ENCODE measurements at places on chromosomes 12 and 14. TPM values are rescaled to one million over a fixed set of nuclear protein-coding genes. Genes with fewer than 3 reads are reported as not detected.

The FOXG1 gene
- not detected for polyA plus RNA-seq

The TBX3 gene
- polyA plus RNA-seq, result 42.4 TPM

- no peak for DNase-seq
Observed at GRCh38 chr12:29212682-29213403, 63.8 kb downstream of the FAR2 start.

DNA sequence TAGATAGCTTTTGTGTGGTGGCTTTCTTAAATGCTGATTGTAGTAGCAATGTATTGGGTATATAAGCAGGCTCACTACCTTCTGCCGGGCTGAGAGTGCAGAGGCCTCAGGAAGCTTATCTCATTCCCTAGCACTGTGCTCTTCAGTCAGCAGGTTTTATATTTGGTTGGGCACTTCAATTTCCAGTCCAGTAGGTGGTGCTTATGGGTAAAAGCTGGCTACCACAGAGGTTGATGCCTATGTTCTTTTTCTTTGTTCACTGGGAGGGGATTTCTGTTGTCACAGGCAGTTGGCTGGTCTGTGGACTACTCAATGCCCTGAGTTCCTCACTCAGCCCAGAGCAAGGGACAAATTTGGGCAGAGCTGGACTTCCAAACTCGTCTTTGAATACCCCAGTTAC, 43.0 kb upstream of the GLIPR1 start:
- DNase-seq, result peak; percentile 39

- DNase-seq, result no peak
Observed at GRCh38 chr12:107649661-107650061, 35.9 kb upstream of the PWP1 start.

GRCh38 chr14:42192738-42193653, 586.3 kb downstream of the LRFN5 start:
- DNase-seq, result no peak

- DNase-seq, result peak; percentile 28
Observed at GRCh38 chr12:115222220-115222619, 538.2 kb upstream of the TBX3 start.

DNA sequence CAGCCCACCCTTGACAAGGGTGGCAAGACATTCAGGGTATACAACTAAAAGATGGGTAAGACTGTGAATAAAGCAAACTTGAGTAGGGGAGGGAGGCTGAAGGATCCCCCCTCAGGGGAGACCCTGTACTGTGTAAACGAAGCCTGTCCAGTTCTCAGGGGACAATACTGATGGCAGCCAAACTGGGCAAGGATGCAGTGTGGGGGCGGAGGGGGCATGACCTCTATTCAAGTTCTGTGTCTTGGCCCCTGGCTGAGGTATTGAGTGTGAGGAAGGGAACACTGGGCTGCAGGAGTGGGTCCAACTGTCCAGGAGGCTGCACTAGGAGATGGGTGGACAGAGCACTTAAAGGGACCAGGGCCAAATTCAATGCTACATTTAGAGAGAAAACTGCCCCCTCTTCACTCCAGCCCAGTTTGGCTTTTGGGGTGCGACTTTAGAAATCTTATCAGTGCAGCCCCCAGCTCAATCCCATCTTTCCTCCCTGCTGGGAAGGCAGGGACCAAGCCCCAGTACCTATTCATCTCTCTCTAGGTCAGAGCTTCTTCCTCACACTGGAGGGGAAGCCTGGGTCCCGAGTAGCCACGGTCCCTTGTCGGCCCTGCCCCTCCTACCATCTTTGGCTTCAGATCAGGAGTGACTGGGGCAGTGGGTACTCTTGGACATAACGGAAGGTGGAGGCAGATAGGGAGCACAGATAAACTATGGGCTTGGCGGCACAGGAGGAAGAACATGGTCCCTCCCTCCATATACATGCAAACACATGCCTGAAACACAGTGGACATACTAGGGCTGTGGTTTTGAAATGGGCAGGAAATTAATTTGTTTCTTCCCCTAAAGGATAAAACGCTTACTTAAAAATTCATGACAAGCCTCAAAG, 11.8 kb downstream of the SLC39A5 start:
- no peak for DNase-seq

DNA sequence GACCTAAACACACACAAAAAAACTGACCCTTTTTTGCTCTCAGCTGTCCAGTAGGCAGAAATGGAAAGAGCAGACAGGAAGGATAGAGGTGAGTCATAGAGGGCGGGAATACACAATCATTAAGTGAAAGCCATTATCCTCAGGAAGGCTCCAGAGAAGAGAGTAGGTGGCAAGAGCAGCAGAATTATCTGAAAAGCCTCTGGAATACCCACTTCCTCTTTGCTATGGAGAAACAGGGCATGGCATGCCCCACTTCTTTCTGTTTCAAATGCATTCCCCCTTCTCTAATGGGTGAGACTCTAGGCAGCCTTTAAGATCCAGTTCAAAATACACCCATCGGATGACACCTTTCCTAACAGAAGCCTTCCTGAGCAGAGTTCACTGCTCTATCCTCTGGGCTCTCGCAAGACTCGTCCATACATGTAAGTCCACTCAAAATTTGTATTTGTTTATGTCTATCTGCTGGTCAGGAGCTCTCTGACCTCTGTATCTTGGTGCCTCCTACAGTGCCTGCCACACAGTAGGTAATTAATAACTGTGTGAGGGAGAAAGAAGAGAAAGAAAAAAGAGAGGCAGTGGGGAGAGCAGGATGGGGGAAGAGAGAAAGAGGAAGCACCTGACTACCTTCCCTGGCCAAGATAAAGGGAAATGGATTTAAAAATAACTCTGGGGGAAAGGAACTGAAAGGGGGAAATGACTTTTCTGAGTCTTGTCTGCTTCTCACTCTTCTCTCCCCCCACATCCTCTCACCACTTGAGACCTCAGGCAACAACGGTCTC, 8.5 kb downstream of the KLHL33 start:
- DNase-seq, result peak; percentile 68

GRCh38 chr14:98886982-98887381, 385.0 kb downstream of the BCL11B start:
- no peak for DNase-seq

- no peak for DNase-seq
Observed at GRCh38 chr14:93249128-93249831, 42.2 kb downstream of the UBR7 start.

- no peak for DNase-seq
Observed at GRCh38 chr12:104764225-104765091, 193.6 kb downstream of the SLC41A2 start.

DNA sequence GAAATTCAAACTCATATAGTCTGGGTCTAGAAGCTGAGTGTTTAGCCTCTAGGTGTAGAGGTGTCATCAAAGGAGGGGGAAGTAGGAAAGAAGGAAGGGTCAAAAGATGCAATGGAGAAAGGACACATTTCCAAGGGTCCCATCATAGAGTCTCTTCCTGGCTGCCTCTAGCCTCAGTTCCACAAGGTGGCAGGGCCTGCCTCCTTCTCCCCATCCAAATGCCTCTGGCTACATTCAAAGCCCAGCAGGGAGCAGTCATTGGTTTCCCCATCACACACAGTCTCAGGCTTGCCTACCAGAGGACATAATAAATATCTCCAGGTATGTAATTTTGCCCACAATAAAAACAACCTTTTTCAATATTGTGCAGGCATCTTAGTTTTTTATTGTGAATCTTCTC, 2.1 kb upstream of the CCT2 start:
- peak; percentile 24 for DNase-seq

DNA sequence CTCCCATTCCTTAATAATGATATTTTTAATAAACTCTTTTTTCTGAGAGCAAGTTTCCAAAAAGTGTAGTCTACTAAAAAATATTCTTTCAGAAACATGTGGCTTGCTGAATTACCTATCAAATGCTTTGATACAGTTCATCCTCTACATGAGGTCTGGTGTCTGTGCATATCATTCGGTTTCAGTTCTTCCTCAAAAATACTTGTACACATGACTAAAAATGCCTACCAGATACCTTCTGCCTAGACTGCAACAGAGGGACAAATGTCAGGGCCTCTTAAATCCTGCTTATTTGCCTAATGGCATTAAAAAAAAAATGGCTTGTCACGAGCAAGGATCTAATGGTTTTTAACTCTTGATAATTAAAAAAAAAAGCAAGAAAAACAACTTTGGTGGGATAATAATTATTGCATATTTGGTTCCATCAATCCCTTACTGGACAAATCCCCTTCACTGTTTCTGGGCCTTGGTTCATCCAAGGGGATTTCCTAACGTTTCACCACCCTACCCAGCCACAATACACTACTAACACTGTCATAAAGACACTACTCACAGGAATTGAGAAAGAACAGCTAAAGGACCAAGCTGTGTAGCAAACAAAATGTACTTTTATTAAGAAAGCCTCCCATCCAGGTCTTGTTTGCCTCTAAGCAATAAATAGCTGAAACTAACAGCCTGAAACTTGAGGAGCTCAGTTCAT, 45.7 kb downstream of the PARP11 start:
- no peak for DNase-seq

GRCh38 chr12:113214895-113215400, 6.3 kb upstream of the TPCN1 start:
- peak; percentile 81 for DNase-seq

DNA sequence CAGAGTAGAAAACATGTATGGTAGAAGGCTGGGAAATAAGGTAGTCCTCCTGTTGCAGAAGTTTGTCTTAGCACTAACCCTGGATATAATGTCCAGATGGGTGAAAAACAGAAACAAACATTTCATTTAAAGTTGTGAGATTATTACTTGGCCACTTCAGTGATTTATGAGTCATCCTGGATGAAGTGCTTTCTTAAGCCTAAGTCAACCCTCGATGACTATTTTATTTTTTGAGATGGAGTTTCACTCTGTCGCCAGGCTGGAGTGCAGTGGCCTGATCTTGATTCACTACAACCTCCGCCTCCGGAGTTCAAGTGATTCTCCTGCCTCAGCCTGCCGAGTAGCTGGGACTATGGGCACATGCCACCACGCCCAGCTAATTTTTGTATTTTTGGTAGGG, 10.2 kb downstream of the DLST start:
- no peak for DNase-seq

DNA sequence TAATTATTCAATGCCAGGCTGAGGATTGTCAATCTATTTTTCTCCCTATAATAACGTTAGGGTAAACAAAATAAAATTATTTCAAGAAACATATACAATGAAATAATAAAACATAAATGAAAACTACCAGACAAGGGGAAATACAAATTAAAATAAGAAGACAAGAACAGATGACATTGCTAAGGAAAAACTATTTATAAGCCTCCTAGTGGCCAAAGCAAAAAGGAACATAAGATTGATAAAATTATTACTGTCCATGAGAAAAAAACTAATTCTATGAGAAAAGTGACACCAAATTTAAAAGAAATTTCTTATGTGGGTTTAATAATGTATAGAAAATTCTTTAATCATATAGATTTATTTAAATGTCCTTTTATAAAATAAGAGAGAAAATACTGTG, 294.7 kb downstream of the TTC6 start:
- DNase-seq, result no peak

DNA sequence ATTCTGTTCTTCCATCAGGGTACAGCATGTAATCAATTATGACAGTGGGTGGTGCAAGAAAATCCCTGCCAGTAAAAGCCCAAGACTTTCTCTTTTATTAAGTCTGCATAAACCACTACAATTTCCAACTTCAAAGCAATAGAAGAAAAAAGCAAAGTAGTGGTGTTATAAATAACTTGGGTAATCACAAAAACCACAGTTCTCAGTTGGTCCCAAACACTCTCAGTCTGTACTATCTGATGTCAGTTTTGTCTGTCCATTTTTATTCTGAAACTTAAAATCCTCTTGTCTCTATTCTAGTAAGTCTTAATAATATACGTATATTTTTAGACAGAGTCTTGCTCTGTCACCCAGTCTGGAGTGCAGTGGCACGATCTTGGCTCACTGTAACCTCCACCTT, 8.8 kb upstream of the TIGAR start:
- no peak for DNase-seq

GRCh38 chr12:123107926-123108681, 42.8 kb downstream of the PITPNM2 start:
- no peak for DNase-seq

DNA sequence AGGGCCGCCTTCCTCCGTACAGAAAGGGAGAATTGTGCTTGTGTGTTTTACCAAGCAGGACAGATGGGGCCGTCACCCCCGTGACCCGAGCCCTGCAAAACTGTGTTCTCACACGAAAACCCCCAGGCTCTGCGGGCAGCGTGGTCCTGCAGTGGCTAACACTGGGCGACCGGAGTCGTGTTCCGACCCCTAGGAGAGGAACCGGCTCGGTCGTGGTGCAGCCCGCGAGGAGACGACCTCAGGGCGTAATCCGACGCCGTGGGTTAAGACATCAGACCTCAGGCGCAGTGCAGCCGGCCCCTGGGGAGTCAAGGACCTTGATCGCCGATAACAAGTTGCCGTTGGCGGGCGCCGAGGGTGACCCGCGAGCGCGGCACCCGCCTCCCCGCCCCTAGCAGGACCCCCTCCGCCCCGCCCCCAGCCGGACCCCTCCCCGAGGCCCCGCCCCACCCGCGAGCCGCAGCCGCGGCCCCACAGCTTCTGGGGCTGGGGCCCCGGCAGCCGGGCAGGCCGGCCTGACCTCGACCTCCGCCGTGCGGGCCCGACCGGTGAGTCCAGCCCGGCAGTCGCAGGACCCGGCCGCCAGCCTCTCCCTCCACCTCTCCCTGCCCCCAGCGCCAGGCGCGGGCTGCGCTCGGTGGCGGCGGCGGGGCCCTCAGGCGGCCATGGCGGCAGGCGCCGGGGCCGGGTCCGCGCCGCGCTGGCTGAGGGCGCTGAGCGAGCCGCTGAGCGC, at the start of gene CHPT1:
CHPT1 (plus strand) TSS at position 444 of the 733 bp plus-strand sequence; CDS start at position 666, 222 bp downstream.
- peak; percentile 81 for DNase-seq

- peak; percentile 25 for DNase-seq
Observed at GRCh38 chr12:76927170-76927784, 48.5 kb upstream of the CSRP2 start.

DNA sequence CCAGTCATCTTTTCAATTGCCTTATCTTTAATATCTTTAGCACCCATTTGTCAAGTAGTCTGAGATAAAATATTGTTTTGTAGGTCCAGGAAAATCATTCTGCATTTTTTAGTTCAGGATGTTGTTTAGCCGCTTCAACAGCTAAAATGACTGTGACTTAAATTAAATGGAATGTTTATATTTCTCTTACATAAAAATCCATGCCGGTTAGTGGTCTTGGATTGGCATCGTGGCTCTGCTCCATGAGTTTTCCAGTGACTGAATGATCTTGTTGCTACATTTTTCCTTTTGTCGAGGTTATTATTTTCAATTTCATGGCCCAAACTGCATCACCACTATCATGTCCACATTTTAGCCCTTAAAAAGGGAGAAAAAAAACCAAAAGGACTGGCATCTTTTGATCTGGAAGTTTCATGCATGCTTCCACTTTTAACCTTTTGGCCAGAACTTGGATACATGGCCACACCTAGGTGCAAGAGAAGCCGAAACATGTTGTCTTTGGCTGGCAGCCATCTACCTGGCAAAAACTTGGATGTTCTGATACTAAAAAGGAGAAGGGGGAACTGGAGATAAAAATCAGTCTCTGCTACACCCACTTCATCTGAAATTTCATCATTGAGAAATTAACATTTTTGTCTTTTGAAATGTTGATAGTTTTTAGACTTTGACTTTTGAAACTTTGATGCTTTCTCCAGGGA, 142.4 kb downstream of the OTOGL start:
- no peak for DNase-seq

GRCh38 chr12:71955970-71956369, 17.3 kb downstream of the TPH2 start:
- no peak for DNase-seq

GRCh38 chr14:68704736-68705720, 87.8 kb downstream of the ZFP36L1 start:
- DNase-seq, result no peak

- DNase-seq, result no peak
Observed at GRCh38 chr12:95790917-95791849, 619 bp upstream of the NTN4 start.

All from HepG2 (cell line).